ENCODE measurements at places on chromosomes 5 and 9.

- DNase-seq, result peak; percentile 17
Measured at GRCh38 chr9:109499631-109500410, 1.7 kb upstream of the PTPN3 start.

GRCh38 chr5:78547183-78547582 lies 101.4 kb downstream of the LHFPL2 start:
- peak; percentile 30 for DNase-seq

GRCh38 chr5:94010814-94011213 lies 269.4 kb upstream of the POU5F2 start:
- DNase-seq, result peak; percentile 12

DNA sequence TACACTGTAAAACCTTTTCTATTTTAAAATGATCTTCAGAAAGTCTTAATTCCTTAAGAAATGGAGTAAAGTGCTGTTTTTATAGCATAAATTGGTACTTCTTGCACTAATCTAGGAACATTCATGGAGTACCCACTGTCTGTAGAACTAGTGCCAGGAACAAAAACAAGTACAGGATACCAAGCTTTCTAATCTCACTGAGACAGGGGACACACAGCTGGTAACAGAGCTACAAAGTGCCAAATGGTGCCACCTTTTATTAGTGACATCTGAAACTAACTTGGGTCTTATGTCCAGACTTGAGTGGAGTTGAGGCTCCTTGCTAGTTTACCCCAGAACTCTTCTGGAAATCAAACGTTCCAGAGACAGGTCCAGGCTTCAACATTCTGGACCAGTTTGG lies 57.9 kb downstream of the RNF130 start:
- no peak for DNase-seq

DNA sequence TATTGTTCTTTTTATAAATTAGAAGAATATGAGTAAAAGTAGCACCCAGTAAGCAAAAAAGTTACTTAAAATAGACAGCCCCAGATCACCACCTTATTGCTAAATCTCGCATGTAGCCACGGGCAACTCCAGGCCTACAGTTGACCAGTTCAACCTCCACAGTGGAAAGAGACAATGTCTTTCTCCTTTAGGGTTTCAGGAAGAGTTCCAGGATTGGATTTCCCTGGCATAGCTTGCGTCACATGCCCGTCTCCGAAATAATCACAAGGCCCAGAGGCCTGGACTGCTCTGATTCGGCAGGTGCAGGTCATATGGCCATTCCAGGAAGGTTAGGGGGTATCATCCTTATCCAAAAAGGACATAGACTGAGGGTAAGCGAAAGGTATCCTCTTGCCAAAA lies 9.9 kb upstream of the PFDN1 start:
- DNase-seq, result no peak

DNA sequence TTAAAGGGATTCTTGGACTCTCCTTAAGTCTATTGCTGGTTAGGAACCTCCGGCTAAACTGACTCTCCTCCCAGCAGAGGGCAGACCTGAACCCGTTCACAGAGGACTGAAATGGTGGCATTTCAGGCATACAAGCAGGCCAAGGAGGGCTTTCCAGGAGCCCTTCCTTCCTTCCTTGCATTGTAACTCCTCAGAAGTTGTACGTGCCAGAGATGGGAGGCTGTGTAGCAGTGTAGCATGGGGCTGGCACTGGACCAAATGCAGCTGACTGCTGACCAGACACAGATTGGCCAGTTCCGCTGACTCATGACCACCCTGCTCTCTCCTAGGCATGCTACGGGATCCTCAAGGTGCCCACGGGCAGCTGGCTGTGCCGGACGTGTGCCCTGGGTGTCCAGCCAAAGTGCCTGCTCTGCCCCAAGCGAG lies 36.4 kb downstream of the JADE2 start:
- peak; percentile 76 for DNase-seq

DNA sequence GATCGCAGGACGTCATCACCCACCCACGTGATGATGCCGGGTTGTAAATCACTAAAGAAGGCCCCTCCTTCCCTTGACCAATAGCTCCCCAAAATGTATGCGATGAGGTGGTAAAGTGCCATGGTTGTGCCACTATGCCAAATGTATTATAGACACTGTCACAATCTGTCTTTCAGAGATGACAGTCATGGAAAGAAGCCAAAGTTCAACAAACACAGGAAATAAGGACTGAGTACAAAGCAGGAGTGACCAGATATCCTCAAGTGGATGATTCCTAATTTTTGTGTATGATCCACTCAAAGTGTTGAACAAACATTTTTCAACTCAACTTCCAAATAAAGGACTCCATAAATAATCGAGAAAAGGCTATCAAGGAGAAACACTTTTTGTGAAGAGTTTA lies 12.5 kb downstream of the GLIS3 start:
- DNase-seq, result no peak

DNA sequence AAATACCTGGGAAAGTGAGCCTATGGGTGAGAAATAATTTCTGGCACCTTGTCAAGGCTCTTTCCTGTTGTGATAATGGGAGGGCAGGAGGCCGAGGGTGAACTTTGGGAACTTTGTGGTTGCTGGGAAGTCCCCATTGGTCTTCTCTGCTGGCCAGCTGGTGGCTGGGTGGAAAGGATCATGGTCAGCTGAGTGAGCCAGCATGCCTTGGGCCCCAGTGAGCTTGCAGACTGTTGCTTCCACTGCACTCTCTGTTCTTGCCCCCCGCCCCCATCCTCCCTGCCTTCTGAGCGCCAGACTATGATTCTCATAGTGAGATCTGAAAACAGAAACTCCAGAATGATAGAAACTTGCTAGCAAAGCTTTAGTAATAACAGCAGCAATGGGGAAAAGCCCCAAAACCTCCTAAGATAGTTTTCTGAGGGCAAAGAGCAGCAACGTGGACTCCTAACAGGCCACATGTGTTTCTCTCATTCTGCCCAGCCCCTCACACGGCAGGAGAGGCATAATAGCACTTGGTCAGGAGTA lies 139.2 kb upstream of the SMARCA2 start:
- DNase-seq, result no peak

DNA sequence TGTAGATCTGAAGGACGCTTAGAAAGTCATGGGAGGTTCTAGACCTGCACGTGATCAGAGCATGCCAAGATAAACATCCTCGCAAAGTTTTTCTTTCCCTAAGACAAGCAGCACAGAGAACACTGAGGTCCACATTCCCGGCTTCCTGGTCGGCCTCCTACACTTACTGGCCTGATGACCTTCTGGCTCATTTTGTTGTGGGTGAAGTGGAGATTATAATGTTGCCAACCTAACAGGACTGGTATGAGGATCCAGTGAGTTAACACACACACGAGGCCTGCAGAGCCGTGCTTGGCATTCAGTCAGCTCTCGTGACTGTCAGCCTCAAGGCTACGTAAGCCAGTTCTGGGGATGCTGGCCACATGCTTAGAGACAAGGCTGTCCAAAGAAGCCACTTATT lies 186.0 kb downstream of the TENT4A start:
- no peak for DNase-seq

DNA sequence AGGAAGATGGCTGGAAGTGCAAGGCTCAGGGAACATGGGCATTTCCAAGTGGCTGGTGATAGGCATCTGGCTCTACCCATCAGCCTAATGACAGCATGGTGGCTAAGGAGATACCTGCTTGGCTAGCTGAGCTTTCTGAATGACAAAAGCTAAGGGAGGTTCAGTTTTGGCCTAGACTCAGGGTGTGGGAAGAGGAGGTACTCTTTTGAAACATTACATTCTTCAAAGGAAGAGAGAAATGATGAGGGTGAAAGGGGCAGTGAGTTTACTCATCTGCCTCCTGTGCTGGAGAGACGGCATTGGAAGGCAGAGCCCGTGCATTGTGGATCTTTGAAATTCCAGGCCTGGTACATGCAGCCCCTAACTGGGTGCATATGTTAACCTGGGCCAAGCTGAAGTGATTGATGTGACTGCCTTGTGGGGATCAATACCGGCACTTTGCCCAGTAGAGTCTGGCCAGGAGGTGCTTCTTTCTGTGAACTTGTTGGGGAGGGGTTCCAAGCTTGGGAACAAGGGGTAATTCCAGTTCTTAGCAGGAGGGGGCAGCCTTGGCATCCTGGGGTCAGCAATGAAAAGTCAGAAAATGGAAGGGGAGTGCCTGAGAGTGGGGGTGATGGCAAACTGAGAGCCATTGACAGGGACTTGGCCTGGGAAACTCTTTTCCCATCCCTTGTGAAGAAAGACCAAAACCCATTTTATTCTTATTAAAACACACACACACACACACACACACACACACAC lies 108.6 kb downstream of the ACER2 start:
- no peak for DNase-seq

- DNase-seq, result no peak
Measured at GRCh38 chr5:132017316-132017715, 5.9 kb upstream of the ACSL6 start.

DNA sequence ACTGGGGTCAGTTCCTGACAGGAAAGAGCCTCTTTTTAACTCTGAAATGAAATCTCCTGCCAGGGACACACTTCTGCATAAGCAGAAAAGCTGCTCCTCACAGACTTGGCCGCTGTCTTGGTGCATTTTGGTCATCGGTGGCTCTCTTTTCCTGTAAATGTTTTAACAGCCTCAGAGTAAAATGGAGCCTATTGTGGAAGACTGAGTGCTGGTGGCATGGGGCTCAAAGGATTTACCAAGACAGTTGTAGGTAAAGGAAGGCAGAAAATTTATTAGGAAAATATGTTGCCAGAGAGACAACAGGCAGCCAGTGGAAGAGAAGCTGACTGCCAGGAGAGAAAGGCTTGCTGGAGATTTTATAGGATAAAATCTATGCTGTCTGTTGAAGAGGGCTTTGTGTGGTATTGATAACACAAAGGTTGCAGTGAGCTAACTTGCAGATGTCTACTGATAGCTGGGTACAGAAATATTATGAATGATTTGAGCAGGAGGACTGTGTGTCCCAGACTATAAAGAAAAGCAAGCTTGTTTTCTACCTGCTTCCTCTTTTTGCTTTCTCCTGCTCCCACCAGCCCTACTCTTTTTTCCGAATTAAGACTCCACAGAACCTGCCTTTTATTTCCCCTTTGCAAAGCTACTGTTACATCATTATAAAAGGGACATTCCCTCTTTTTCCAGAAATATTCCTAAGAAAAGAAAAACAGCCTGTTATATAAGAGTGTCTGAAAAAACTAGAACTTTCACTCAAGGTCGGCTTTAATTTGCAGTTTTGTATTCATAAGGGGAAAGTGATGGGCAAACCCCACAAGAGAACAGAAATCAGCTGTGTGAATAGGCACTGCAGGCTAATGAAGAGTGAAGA lies 27.9 kb upstream of the IFNA14 start:
- DNase-seq, result no peak

DNA sequence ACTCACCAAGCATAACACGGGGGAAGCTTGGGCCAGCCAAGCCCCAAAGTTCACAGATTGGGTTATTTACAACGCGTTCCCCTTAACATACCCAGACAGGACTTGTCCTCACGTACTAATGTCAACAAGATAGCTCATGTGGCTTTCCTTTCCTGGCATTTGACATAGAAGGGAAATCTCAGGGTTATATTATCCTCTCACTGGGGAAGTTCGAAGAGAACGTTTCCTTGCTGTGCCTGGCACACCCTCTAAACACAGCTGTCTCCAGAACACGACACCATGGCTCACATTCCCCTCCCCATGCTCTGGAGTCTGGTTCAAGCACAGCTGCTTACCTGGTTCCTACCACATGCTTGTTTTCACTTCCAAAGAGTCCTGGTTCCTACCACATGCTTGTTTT lies 46.8 kb upstream of the OTULINL start:
- no peak for DNase-seq

DNA sequence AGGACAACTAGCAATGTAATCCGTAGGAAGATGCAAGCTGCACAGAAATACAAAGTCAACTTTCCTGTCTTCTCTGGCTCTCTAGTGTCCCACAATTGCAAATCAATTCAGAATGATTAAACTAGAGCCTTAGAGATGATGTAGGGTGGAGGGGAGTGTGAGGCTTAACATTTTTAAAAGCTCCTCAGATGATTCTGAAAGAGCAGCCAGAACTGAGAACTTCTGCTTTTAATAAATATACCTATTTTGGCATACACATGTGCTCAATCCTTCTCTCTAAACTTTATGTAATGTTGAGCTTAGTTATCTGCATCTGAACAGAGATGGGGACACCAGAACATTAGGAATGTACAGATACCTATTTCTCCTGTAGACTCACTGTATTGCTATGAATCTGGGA lies 139.9 kb upstream of the APC start:
- DNase-seq, result no peak

GRCh38 chr5:77853353-77853907 lies 77.3 kb upstream of the TBCA start:
- no peak for DNase-seq

DNA sequence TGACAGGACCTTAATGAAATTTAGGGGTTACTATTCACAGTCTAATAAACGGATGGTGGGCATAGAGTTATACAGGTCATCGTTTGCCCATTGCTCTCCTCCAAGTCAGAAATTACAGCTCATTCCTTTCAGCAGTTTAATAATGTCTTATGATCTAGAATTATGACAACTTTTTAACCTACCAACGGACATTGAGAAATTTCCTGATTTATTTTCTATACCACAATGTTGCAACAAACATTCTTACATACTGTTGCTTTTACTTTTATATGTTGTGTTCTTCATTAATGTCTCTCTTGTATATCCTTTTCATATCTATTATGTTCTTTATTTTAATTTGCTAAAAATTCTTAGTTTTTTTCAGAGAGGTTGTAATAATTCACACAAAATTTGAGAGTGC lies 152.8 kb upstream of the PRLR start:
- DNase-seq, result no peak

- peak; percentile 28 for DNase-seq
Measured at GRCh38 chr9:34869390-34869789, 88.7 kb upstream of the PHF24 start.

DNA sequence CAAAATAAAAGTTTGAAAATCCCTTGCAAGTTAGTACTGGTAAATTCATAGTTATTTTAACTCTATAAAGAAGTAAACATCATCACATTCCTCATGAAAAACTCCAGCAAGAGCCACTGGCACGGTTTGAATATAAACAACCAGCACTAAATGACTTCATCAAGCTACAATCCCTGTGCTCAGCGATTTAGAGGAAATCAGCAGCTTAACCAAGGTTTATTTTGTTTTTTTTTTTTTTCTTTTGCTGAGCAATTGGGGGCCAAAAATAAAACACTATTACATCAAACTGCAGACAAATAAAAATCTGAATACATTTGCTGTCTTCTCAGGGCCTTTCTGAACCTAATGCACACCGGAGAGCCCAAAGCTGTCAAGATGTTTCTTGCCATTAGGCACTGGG lies 106.2 kb upstream of the SLC24A2 start:
- peak; percentile 20 for DNase-seq

DNA sequence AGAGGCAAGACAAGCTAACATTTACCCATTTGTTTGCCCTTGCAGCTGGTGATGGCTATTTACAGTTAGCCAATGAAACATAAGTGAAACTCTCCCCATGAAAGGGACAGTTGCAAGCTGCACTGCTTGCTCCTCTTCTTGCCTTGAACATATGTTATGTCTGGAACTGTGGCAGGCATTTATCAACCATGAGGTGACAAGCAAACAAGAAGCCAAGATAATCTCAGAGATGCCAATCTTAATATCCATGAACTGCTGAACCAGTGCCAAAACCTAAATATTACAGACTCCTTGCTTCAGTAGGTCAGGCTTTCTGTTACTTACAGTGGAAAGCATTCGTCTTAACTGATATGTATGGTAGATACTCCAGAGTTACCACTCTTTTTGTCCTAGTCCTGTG lies 133.4 kb downstream of the ACTBL2 start:
- DNase-seq, result no peak

Measured in foreskin fibroblast (primary cell).